ENCODE measurements at places on chromosomes 7 and 10. TPM values are rescaled to one million over a fixed set of nuclear protein-coding genes. Genes with fewer than 3 reads are reported as not detected.

GRCh38 chr7:99531354-99531765 lies 20.6 kb downstream of the FAM200A start:
- no peak for DNase-seq

- DNase-seq, result no peak
Observed at GRCh38 chr7:135905355-135905754, 71.8 kb downstream of the MTPN start.

- no peak for DNase-seq
Observed at GRCh38 chr7:16815001-16815400, 10.2 kb upstream of the AGR2 start.

DNA sequence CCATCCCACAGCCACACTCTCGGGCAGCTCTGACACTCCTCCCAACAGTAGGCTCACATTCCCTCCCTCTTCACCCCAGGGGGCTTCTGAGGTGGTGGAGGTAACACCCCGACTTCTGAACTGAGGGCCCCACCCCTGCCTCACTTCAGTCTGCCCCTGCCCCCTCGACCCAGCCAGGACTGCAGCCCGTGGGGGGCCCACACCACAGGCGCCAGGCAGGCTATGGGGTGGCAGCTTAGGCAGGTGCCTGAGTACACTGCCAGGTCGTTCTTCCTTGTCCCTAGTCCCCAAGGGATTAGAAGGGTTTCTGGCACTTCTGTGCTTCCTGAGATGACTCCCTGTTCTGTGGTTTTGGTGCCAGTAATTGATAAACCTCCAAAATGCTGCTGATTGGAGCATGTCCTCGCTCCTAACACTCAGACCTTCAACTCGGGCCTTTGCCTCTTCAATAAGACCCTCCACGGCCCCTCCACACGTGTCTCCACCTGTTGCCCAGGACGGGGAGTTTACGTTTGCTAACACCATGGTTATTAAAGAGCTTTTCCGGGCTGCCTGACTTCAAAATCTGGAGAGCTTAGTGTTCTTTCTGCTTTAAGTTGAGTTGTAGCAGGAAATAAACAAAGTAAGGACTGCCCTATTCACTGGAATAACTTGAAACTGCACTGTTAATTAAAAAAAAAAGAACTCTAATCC lies 23.8 kb upstream of the LARP4B start:
- DNase-seq, result no peak

- DNase-seq, result no peak
Observed at GRCh38 chr10:103111918-103112877, 80.9 kb downstream of the NT5C2 start.

DNA sequence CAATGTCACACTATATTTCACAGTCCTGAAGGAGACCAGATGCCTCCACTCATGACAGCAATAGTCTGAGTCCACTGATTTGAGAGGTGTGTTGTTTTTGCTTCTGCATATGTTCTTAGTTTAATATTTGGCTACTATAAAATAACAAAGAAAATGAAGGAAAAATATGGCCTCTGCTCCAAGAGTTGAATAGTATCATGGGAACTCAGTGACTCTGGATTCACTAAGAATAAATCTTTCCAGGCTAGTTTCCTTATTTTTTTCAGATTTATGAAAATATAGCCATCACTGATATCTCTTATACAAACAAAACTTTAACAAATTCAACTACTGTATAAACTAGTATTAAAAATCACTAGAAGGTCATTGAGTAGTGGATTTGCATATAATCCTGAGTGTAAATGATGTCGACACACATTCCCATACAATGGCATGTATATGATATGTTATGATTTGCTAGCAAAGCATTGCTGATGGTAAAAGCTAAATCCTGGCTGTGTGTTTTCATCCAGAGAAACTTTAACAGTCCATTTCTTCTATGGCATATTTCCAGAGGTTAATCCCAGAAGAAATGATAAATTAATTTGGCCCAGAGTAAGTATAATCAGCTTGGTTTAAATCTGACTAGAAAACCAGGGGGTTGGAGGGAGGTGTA lies 66.0 kb upstream of the VIPR2 start:
- DNase-seq, result peak; percentile 61

GRCh38 chr7:131945957-131946544 lies 389.6 kb upstream of the PODXL start:
- no peak for DNase-seq

DNA sequence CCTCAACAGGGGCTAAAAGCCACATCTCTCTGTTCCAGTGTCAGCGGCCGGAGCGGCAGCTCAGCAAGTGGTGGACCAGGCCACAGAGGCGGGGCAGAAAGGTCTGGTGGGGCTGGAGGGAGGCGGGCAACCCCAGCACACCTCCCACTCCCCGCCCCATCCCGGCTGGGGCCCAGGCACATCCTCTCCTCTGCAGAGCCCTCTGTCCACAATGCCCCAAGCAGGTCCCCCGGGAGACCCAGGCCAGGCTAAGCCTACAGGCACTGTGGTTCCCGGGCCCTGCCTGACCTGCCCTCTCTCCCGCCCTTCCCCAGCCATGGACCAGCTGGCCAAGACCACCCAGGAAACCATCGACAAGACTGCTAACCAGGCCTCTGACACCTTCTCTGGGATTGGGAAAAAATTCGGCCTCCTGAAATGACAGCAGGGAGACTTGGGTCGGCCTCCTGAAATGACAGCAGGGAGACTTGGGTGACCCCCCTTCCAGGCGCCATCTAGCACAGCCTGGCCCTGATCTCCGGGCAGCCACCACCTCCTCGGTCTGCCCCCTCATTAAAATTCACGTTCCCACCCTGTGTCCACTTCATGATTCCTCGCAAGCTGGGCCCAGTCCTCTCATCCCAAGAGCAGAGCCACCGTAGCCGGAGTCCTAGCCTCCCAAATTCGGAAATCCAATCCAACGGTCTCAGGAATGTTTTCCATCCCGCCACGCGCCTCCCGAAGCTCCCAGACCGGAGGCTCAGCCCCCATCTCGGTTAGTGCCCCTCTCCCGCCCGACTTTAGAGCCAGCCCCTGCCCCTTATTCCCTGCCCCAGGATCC lies 2.1 kb downstream of the ADIRF start:
- DNase-seq, result peak; percentile 57

DNA sequence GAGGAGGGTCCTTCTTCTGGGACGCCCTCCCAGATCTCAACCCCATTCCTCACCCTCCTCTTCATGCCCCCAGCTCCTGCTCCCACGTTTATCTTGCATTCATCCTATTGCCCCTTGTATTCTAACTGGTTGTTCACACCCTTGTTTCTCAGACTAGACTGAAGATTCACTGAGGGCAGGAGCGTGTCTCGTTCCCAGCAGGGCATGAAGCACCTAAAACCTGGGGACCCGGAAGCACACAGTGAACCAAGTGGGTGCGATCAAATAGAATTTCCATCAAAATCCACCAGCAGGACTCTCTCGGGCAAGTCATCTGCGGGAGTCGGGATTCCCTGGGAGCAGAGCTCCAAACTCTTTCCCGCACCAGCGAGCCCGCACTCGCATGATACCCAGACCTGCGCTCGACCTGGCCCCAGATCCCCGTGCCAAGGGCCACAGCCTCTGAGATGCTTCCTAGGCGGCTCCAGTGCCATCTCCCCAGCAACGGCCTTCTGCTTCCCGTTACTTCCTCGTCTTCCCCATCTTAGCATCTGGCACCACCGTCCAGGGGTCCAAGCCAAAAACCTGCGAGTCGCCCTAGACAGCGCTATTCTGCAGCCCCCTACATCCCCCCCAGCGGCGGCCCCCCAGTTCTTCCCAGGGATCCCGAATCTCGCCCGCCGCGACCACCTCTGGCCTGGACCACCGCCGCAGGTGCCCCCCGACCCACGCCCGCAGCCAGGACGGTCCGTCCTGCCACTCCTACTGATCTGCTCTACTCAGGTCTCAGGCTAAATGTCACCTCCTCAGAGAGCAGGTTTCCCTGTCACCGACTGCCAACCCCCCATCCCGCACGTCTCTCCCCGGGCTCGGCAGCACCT lies 6.1 kb upstream of the GBX1 start:
- DNase-seq, result no peak

DNA sequence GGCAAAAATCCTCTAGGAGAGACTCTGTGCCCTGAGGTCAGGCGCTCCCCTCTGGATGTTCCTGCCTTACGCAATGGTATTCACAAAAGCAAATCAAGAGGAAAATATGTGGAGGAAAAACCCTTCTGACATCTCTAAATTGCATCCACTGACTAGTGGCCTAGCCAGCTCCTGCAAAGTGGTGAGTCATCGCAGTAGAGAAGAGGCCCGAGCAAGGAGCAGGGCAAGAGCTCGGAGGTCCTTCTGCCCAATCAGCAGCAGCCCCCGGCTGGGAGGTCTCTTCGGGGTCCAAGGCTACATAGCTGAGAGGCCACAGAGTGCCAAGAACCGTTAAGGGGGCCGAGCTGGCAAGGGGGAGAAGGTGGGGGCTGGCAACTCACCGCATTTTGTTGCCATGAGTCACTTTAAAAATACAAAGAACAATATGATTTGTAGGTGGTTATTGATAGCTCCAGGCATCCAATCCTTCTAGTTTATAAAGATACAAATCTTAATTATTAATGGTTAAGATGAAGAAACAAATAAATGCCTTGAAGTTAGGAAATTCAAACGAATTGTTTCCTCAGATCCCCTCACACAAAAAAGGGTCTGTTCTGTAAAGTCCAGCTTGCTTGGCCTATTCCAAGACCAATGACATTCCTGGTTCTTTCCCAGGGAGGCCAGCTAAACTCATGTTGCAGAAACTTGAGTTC lies 161.6 kb downstream of the PKD1L1 start:
- DNase-seq, result peak; percentile 52

DNA sequence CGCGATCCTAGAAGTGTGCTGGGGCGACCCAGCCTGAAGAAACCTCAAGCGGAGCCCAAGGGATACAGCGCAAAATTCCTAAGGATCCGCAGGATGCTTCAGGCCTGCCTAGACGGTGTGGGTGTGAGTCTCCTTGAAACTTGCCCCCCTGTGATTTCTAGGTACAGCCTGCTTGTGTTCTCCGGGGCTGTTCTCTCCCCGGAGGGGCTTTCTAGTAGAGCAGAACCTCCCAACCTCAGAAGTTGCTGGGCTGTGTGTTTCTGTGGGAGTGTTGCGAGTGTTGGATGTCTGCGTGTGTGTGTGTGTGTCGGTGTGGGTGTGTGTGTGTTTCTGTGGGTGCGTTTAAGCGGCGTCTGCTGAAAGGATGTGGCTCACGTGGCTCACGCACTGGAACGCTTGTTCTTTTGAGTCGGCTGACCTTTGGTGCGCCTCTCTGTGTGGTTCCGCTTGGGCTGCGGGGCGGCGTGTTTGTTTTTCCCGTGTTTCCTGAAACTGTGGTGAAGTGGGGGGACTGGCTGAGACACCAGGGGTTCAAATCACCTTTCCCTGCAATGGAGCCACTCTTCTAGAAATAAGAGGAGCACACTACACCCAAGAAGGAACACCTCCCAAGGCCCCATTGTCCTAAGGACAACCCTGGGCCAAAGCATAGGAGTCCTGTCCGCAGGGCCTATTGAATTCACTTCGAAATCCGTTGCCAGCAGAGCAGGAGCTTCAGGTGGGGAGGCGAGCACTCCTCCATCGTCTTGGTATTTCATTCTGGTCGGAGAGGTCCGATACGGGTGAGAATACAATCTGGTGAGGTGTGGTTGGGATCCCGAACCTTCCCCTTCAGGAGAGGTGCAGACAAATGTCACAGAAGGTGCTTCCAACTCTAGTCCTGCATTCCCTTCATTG lies 25.1 kb upstream of the ZNF273 start:
- no peak for DNase-seq

DNA sequence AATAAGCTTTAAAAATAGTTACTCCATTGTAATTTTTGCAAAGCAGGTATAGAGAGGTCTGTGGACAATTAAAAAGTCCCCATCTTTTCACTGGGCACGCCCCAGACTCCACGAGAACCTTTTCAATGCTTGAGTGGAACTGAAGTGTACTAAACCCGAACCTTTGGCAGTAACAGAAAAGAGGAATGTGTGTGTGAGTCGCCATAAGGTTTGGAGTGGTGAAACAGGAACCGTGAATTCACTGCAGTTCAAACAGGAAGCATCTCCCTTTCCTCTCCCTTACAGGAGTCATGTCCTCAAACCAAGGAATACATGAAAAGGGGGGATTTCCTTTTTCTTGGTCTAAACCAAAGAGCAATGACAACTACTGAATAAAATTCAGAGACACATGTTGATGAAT lies 23.2 kb downstream of the NDUFB2 start:
- no peak for DNase-seq

GRCh38 chr10:43983856-43984271 lies 335.2 kb upstream of the ZNF32 start:
- no peak for DNase-seq

DNA sequence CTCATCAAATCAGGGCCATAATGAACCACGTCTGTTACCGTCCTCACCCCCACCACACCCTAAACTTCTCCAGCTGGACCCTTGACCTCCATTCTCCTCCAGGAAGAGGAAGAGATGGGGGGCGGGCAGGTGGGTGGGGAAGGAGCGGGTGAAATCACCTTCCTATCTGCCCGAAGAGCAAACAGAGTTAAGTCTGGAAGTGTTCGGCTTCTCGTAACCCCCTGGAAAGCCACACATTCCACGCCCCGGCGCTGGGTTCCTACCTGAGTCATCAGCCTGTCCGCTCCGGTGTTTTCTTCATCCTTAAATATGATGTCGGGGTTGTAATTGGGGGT lies 736 bp downstream of the SHH start:
- DNase-seq, result no peak

GRCh38 chr10:121813211-121813815 lies 114.5 kb downstream of the ATE1 start:
- DNase-seq, result no peak

DNA sequence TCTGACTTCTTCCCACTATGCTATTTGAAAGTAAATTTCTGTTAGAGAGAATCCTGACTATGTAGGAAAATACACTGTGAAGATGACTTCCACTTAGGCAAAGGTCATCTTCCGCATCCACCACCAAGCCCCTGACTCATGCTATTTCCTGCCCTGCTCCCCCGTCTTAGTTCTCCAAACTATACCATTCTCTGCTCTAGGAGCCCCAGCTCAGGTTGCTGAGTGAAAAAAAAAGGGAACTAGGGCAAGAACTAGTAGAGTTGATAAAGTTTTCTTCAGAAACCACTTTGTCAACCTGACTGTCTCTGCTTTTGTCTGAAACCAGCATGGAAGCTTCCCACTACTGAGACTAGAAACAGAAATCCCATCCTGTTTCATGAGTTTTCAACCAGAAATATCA lies 96.9 kb downstream of the EVX1 start:
- DNase-seq, result no peak

DNA sequence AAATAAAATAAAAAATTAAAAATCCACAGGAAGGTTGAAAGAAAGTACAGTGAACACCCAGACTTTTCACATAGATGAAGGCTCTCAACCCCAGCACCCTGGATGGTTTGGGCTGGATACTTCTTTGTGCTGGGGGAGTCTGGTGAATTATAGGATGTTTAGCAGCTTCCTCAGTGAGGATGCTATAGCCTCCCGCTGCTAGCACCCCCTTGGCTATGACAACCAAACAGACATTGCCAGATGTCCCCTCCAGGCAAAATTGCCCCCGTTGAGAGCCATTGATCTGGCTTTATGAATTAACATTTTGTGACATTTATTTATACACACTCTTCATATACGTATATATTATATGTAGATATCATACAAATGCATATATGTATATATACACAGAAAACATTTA lies 21.6 kb downstream of the SMKR1 start:
- DNase-seq, result no peak

GRCh38 chr7:28697913-28698563 lies 260.1 kb downstream of the TRIL start:
- no peak for DNase-seq

Gene CTNNA3
- 10.2 TPM for polyA plus RNA-seq

Gene DPYSL4
- polyA plus RNA-seq, result 5.3 TPM

Gene PLXDC2
- 49.4 TPM for polyA plus RNA-seq

Gene TRPV6
- polyA plus RNA-seq, result 0.13 TPM

Gene PDK4
- not detected for polyA plus RNA-seq

Gene SLIT1
- polyA plus RNA-seq, result 1.0 TPM

Gene LRRC27
- polyA plus RNA-seq, result 10.1 TPM

Gene CFAP46
- polyA plus RNA-seq, result 0.42 TPM

Gene NXPH1
- polyA plus RNA-seq, result not detected

Gene OR13A1
- polyA plus RNA-seq, result not detected
